ENCODE measurements at places on chromosomes 16 and 17. TPM values are rescaled to one million over a fixed set of nuclear protein-coding genes. Genes with fewer than 3 reads are reported as not detected.

The SLC25A10 gene
- 36.4 TPM for total RNA-seq

The RAD51D gene
- total RNA-seq, result 29.5 TPM

The NKD1 gene
- total RNA-seq, result 1.8 TPM

GRCh38 chr17:44777394-44778348 lies 18.9 kb downstream of the ADAM11 start:
- DNase-seq, result no peak

- DNase-seq, result peak; percentile 28
These were observed 1.5 kb downstream of the LIMD2 start for GRCh38 chr17:63698381-63698885.

DNA sequence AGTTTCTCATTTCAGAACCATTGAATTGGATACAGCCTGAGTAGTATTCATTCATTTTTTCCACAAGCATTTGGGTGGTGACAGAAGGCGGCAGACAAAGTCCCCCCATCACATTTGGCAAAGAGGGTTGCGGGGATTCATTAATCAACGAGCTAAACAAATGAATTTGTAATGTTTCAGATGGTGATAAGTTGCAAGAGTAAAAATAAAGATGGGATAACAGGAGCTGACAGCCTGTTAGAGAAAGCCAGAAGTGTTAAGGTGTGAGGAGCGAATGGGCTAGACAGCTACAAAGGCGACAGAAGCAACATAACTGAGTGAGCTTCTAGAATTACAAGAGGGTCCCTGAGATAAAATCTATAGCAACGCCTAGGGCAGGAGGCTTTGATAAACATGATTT lies 342.8 kb upstream of the HSBP1 start:
- DNase-seq, result no peak

DNA sequence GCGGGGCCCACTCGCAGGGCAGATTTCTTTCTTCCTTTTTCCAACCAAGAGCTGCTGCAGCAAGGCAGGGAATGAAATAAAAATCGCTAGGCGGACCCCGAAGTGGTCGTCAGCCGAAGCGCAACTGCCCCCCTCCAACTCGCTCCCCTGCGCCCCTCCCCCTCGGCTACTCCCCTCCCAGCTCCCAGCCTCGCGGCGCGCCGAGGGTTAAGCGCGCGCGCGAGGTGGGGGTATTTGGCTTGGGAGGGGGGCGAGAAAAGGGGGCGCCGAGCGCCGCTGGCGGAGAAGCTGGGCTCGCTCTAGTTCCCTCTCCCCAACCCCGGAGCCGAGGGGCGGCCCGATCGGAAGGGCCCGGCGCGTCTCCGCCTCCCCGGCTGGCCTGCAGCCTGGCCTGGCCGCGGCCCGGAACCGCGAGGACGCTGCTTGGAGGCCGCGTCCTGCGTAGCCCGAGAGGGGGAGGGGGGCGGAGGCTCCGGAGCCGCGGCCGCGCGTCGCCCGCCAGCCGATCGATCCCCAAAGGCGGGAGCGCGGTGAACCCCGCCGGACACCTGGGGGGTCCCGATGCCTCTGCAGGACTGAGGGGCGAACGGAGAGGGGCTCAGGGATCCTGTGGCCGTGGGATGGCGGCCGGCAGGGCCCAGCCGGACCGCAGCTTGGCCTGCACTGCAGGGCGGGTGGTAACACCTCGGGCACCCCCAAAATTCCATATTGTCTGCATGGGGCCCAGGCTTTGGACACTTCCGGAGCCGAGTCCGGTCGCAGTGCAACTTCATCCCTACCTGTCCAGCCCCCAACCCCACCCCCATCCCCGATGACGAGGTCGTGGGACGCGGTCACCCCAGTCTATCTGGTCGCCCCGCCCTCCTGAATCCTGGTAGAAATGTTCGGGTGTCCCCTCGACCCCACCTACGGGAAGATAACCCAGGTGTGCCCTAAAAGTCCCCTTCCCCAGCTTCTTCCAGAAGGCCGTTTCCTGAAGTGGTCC lies 4.9 kb upstream of the CBX4 start:
- DNase-seq, result no peak

DNA sequence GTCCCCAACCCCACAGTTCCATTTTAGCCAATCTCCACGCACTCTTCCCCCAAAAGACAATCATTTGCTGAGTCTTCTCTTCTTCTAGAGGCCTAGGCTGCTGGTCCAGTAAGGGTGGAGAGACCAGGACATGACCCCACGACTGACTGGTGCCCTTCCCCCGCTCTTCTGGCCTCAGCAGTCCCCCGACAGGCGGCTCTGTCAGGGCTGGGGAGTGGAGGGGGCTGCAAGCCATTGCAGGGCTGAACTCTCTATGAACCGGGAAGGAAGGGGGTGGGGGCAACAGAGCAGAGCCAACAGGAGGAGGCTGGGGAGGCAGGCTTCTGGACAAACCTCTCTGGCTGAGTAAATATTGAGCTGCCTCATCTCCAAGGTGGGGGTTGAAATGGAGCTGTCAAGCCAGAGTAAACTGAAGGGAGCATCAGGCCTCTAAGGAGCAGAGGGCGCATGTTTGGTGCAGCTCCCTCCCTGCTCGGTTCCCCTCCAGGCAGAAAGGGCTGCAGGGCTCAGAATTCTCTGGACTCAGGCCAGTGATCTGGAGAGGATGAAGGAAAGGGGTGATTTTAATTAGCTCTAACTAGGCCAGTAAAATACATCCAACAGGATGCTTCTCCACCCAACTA lies 8.7 kb downstream of the HOXB1 start:
- no peak for DNase-seq

DNA sequence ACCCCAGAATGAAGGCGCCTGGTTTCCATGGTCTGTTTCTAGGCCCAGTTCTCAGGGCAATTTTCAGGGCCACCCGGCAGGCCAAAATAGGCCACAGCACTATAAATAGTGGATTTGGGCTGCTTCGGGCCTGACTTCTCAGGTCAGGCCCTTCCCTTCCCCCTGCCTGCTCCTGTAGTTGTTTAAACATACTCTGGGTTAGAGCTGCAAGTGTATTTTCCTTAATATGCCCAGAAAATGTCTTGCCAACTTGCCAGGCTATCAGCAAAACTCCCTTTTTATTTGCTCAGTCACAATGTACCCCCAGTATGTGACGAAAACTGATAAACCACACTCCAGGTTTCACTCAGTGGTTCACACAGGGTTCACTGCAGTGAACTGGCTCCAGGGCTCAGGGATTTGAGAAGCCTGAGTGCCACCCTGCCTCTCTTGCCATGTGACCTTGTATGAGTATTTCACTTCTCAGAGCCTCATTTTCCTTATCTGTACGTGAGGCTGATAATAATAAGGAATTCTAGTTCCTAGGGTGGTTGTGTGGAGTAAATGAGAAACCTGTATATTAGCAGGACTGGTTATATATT lies 76.5 kb downstream of the GPRC5B start:
- no peak for DNase-seq

- DNase-seq, result no peak
These were observed 3.9 kb upstream of the C17orf99 start for GRCh38 chr17:78142119-78142861.

DNA sequence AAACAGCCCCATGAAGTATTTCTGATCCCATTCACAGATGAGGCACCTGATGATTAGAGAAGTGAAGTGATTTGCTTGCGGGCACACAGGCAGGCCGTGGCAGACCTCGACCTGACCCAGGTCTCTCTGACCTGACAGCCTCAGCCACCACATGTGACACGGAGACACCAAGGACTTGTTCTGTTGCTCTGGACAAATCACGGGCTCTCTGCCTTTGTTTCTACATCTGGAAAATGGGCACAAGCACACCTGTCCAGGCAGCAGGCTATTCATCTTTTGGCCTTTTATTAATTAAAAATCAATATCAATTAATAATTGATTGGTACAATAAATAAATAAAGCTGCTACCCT lies 3.4 kb downstream of the MAP3K14 start:
- DNase-seq, result no peak

DNA sequence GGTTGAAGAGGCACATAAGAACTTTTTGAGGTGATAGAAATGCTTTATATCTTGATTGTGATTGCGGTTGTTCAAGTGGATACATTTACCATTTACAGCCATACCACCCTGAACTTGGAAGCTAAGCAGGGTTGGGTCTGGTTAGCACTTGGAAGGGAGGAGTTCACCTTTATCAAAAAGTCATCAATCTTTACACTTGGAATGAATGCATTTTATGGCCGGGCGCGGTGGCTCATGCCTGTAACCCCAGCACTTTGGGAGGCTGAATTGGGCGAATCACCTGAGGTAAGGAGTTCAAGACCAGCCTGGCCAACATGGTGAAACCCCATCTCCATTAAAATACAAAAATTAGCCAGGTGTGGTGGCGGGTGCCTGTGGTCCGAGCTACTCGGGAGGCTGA lies 9.5 kb upstream of the GJD3 start:
- no peak for DNase-seq

GRCh38 chr17:21046216-21046615 lies 3.4 kb upstream of the USP22 start:
- DNase-seq, result no peak

GRCh38 chr17:16352303-16352666 lies 984 bp downstream of the CENPV start:
- DNase-seq, result peak; percentile 17

GRCh38 chr17:47276444-47276843 lies 22.8 kb downstream of the ITGB3 start:
- no peak for DNase-seq

DNA sequence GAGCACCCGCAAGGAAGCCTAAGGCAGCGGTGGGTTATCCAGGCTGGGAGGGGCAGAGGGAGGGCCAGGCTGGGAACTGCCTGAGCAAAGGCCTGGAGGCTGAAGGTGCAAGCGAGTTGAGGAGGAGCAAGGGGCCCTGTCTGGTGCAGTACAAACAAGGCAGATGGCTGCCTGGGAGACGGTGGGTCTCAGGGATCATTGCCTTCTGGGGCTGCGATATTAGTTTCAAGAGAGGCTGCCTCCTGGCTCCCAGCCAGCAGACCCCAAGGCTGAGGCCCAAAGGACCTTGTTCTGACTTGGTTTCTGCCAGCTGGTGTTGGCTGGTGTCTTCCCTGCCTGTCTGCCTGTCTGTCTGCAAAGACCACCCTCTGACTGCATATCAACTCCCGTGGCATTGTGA lies 154.0 kb downstream of the IRF8 start:
- DNase-seq, result no peak

- DNase-seq, result no peak
These were observed 2.8 kb downstream of the IRX3 start for GRCh38 chr16:54283725-54284318.

- no peak for DNase-seq
These were observed 94.5 kb downstream of the PCTP start for GRCh38 chr17:55845385-55845784.

DNA sequence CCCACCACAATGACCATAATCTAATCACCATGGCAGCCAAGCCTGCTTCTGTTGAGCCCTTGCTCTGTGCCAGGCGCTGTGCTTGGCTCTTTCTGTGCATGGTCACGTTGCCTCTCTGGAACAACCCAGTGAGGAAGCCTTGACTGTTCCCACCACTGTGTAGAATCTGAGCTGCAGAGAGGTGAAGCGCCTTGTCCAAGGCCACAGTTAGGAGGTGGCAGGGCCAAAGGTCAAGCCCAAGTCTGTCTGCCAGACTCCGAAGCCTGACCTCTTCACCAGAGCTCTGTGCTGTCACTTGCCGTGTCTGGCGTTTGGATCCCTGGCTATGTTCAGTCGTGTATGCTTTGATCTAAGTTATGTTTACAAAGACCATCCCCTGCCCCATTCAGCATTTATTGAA lies 10.5 kb downstream of the CLEC16A start:
- DNase-seq, result no peak

GRCh38 chr16:53937161-53937880 lies 233.4 kb downstream of the FTO start:
- DNase-seq, result no peak

GRCh38 chr16:2388875-2389433 lies 40.3 kb upstream of the CCNF start:
- no peak for DNase-seq

GRCh38 chr16:22272870-22273650 lies 24.1 kb upstream of the POLR3E start:
- DNase-seq, result no peak

GRCh38 chr17:76088041-76088867 lies 9.3 kb downstream of the ZACN start:
- DNase-seq, result no peak

GRCh38 chr17:34171245-34171818 lies 83.8 kb upstream of the CCL2 start:
- peak; percentile 46 for DNase-seq

- DNase-seq, result no peak
These were observed 22.6 kb upstream of the CACNG4 start for GRCh38 chr17:66941773-66942450.

- DNase-seq, result no peak
These were observed 57.6 kb upstream of the SOX9 start for GRCh38 chr17:72063262-72063661.

DNA sequence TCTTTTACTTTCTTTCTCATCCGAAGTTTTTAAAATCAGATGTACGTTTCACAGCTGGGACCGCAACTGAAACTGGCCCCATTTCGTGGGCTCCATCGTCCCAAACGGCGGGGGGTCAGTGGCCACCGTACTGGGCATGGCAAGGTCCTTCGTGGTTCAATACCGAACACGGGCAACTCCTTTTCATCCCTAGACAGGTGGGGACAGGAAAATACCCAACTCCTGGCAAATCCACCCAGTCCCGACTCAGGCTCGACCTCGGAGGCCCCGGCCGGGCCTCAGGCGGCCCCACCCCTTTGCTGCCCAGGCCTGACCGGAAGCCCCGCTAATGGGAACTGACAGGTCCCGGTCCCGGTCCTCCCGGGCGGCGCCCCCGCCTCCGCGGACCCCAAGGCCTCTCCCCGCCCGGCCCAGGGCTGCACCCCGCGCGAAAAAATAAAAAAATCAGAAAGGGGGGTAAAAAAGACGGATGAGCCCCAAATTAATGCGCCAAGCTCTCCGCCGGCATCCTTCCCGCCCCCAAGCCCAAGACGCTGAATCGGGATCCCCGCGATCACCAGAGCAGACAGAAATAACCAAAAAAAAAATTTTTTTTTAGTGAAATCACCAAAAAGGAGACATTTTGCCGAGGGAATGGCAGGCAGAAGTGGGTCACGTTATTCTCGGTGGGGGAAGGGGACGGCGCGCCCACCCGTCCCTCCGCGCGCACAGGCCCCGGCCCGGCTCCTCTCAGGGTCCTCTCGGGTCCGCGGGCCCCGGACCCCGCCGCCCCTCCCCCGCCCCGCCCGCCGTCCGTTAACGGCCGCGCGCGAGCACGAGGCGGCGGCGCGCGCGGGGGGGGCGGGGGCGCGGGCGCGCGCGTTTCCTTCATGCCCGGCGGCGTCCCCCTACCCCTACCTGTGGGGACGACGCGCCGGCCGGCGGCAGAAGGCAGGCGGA lies 562 bp downstream of the ZC3H7A start:
- DNase-seq, result no peak

DNA sequence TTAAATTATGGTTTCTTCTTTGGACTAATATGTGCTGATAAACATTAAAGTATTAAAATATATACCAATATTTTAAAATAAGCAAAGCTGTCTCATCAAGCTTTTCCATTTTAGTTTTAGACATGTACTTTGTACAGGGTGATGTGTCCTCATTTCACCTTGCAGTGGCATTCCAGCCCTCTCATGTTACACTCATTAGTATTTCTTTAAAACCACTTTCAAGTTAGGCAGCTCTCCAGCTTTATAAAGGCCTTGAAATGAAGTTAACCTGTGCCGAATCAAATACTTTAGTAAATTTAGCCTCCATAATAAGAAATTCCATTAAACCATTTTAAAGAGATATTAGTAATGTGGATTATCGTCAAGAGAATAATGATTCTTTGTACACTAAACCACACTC lies 107.6 kb upstream of the HLF start:
- DNase-seq, result no peak

GRCh38 chr17:28575126-28575795 lies 1.4 kb downstream of the ALDOC start:
- DNase-seq, result no peak
